ENCODE measurements at places on chromosomes 3 and 15.
A peak's percentile ranks its signal among the peaks of the same experiment; 100 is the strongest.

GRCh38 chr3:62876064-62876463 is 848 bp upstream of the CADPS start:
- no peak overlapping the region for H3K27ac ChIP-seq
- H3K27me3 ChIP-seq = peaks cover 63% of the 10 kb centered on the region
- no peak overlapping the region for H3K4me3 ChIP-seq
- H3K36me3 ChIP-seq = no peaks in the 10 kb centered on the region

GRCh38 chr15:60590935-60591495 is 112.1 kb upstream of the ICE2 start:
- peak; percentile 62 for DNase-seq
- H3K36me3 ChIP-seq = peaks cover 6% of the 10 kb centered on the region
- peak overlapping the region; percentile 74 for H3K4me3 ChIP-seq
- H3K27me3 ChIP-seq = no peaks in the 10 kb centered on the region
- peak overlapping the region; percentile 77 for H3K27ac ChIP-seq

DNA sequence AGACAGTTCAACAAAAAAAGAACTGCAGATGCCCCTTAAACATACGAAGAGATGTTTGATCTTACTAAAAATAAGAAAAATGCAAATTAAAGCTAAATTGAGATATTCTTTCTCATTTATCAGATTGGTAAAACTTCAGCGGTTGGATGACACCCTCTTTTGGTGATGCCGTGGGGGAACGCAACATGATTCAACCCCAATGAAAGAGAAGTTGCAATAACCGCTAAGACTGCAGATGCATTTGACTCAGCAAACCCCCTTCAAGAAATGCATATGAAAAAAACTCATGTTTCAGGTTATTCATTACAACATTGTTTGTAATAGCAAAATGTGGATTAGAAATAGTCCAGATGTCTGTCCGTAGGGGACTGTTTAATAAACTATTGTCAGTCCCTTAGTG is 3.6 kb downstream of the KLHL6 start:
- peak overlapping the region; percentile 100 for H3K27ac ChIP-seq
- peaks cover 57% of the 10 kb centered on the region for H3K36me3 ChIP-seq

GRCh38 chr3:107329088-107329487 is 48.2 kb upstream of the CCDC54 start:
- H3K4me1 ChIP-seq = no peaks in the 10 kb centered on the region
- H3K27me3 ChIP-seq = no peaks in the 10 kb centered on the region
- H3K4me3 ChIP-seq = no peak overlapping the region
- DNase-seq = no peak
- H3K27ac ChIP-seq = no peak overlapping the region

DNA sequence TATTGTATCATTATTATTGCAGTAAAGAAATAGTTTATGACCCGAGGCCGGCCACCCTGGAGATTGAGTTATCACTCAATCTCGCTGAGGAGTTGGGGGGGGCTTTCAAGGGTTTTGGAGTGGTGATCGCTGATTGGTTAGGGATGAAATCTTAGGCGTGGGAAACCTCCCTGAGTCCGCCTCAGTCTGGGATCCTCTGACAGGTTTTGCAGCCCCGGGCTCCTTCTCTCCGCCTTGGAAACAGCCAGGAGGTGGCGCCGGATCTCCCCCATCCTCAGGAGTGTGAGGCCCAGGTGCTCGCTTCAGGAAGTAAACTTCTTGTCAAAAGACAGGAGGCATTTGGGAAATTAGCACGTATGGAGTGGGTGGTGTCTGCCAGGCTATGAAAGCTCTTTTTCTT is 41.1 kb upstream of the SEC61A1 start:
- H3K4me1 ChIP-seq = peaks cover 4% of the 10 kb centered on the region
- no peak overlapping the region for H3K4me3 ChIP-seq
- H3K27me3 ChIP-seq = peaks cover 7% of the 10 kb centered on the region
- peak; percentile 53 for DNase-seq
- H3K36me3 ChIP-seq = no peaks in the 10 kb centered on the region
